Caudate nucleus (tissue), 63 donors: ENCODE measurements at places on chromosomes 11 and 22.
A peak's percentile ranks its signal among the peaks of the same experiment; 100 is the strongest.

GRCh38 chr22:35322126-35322525, 22.4 kb downstream of the TOM1 start:
- DNase-seq, result no peak

DNA sequence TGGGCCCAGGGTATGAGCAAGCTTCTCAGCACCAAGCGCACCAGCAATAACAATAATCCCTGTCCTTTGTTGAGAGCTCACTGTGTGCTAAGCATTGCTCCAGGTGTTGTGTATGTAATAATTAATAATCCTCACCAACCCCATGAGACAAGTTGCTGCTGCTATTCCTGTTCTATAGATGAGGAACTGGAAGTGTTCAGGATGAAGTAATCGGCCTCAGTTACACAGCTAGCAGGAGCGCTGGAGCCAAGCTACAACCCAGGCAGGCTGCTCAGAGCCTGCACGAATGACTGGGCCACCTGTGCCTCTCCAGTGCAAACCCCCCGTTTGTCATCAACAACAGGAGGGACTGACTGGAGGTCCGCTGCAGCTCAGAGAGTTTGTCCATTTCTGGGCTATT, 35.2 kb upstream of the CECR2 start:
- DNase-seq, result no peak

DNA sequence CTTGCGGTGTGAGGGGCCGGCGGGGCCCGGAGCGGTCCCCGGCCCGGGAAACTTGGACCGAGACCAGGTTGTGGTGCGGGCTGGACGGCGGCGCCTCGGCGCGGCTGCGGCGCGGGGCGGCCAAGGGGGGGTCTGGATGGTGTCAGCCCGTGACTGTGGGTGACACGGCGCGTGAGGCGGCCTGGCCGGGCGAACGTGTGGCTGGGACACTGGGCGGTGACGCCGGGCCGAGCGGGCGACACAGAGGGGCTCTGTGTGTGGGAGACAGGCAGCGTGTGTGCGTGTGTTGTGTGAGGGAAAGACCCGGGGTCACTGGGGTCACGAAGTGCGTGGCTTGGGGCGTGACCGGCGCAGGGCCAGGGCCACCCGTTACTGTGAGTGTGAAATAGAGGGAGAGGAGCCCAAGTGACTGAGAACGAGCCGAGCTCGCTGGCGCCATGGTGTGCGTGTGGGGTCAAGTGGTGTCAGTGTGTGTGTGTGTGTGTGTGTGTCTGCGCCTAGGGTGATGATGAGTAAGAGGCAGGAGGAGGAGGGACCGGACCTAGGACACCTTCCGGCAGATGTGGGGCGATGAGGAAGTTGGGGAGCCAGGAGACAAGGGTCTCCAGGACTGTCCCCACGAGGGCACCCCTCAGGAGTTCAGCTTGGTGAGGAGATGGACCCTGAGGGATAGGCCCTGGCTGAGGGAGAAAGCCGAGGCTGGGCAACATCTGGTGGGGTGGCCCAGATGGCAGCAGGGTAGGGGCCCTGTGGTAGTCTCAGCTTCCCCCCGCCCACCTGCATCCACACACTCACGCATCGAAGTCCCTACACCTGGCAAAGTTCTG, 817 bp downstream of the RELT start:
- peak; percentile 52 for DNase-seq

GRCh38 chr11:126914941-126915340, 85.6 kb downstream of the KIRREL3 start:
- no peak for DNase-seq

DNA sequence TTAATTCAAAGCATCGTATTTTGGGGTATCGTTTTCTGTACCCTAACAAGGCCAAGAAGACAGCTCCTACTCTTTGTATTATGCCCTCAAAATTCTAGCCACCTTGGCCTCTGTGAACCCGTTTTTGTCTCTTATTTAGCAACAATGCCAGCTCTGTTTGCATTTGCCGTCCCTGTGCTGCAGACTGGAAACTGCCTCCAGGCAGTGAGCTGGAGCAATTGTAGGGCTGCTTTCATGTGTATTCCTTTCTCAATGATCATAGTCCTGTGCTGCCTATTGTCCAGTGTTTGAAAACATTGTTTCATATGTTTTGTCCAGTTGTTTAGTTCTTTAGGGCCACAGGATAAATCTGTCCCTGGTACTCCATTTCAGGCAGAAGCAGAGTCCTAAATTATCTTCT, 19.9 kb upstream of the BACE1-AS start:
- no peak for DNase-seq

DNA sequence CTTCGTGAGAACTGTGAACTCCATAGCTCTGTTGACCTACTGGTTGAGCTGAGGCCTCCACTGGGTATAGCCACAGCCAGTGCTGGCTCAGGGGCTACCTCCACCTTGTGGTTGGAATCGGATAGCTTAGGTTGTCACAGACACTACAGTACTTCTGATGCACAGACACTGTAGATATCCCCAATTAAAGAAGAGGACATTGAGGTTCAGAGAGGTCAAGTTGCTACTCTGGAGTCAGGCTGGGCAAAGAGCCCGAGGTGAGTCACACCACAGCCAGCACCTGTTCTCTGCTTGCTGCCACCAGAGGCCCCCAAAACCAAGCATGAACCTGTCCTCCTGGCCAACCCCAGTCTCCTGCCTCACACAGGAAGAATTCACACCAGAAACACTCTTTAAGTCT, 5.4 kb downstream of the UFD1 start:
- DNase-seq, result no peak

DNA sequence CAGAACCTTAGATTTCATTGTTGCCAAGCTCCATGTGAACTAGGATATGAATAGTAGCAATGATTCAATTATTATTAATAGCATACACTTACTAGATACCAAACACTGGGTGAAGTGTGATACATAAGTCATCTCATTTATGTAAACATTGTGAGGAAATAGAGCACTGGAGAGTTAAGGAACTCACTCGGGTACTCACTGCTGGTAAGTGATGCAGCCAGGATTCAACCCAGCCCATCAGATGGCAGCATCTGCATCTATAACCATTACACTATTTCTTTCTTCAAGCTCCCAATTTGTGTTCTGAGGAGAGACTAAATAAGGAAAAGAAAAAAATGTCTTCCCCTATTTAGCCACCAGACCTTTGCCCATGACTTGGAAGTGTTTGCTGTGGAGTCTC, 10.2 kb upstream of the ALG8 start:
- DNase-seq, result peak; percentile 49

DNA sequence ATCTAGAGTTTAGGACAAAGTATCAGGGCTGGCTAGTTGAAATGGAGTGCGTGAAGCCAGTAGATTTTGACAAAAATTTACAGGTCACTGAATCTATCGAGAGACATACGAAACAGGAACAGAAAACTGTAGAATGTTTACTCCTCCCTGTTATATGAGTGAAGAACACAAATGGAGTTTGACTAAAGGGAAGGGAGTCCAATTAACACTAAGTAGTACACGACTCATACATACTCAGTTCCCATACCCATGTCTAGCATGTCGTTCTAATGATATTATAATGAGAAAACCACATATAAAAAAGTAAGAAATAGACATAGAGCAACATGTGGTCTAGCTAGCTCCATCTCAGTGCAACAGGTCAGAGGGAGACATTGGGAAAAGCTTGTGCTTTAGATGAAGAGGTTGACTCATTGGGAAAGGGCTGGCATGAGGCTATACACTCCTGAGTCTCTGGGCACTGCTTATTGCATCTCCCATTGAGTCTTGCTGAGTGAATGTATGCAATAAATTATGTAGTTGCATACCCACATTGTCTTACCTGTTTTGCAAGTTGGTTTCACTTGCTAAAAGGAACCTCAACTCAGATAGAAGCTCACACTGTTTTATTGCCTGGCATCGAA, 43.5 kb downstream of the CD44 start:
- DNase-seq, result no peak

DNA sequence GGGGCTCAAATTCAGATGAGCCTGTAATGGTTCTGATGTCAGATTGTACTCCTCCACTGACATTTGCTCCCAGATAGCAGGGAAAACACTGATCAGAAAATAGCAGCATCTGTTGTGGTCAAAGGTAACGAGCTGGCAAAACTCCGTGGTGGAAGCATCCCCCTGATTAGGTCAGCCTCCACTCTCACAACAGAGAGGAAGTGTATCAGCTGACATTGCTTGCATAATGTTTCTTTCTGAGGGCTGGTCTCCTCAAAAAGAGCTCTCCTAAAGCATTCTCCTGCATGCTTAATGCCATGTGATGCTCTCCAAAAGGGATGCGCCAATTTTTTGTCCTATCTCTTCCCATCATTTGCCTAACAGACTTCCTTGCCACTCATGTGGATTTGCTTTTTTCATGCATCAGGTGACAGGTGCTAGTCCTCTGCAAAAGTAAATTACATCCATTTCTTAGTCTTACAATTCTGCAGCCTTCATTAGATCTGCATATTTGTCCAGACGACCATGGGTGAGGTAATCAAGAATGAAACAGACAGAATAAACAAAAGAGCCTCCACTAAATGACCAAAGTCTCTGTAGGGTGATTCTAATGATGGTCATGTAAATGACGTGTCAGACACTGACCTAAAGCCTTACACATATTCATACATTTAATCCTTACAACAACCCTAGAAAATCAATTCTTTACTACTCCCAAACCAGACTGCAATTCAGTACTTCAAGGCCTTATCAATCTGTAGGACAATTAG, 6.4 kb upstream of the TENM4 start:
- no peak for DNase-seq

- DNase-seq, result no peak
Observed at GRCh38 chr11:33694346-33695050, 6.1 kb downstream of the C11orf91 start.

DNA sequence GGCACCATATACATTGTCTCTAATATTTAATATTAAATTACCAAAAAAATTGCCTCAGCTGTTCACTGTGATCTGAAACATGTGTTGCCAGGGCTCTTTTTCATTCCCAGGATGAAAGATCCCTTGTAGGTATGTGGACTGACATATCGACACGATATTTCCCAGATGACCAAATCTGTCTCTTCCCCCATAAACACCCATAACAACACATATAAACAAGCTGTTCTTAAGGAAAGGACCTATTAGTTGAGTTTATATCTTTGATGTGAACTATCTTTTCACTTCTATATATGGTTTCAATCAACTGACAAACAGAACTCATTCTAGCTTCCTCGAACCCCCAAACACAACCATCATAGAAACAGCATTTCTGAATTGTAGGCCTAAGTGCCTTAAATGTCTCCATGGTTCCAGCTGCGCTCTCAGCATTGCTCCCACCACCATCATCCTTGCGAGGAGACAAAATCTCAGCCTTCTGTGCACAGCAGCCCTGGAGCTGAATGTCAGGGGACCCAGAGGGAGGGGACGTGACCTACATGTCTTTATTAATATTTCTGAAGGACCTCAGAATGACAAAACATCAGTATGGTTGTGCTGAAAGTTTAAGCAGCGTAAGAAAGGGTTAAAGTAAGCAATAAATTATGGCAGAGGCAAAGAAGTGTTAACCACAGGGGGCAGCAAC, 67.0 kb downstream of the ETS1 start:
- no peak for DNase-seq

DNA sequence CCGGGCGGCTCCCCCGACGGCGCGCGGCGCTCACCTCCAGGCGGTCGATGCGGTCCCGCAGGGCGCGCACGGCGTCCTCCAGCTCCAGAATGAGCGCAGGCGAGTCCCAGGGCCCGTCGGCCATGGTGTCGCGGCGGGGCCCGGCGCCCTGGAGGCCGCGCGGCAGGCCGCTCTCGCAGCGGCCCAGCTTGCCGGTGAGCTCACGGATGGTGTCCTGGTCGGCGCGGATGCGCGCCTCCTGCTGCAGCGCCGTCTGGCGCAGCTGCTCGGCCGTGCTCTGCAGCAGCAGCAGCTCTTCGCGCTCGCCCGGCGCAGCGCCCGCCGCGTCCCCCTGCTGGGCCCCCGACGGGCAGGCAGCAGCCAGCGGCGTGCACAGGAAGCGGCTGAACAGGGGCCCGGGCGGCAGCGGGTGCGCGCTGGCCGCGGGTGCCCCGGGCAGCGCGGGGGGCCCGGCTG, 599 bp downstream of the NPTXR start:
- DNase-seq, result no peak

- DNase-seq, result no peak
Observed at GRCh38 chr11:7019500-7020182, 505 bp downstream of the ZNF214 start.

GRCh38 chr11:95003716-95004115, 21.3 kb upstream of the KDM4E start:
- no peak for DNase-seq

DNA sequence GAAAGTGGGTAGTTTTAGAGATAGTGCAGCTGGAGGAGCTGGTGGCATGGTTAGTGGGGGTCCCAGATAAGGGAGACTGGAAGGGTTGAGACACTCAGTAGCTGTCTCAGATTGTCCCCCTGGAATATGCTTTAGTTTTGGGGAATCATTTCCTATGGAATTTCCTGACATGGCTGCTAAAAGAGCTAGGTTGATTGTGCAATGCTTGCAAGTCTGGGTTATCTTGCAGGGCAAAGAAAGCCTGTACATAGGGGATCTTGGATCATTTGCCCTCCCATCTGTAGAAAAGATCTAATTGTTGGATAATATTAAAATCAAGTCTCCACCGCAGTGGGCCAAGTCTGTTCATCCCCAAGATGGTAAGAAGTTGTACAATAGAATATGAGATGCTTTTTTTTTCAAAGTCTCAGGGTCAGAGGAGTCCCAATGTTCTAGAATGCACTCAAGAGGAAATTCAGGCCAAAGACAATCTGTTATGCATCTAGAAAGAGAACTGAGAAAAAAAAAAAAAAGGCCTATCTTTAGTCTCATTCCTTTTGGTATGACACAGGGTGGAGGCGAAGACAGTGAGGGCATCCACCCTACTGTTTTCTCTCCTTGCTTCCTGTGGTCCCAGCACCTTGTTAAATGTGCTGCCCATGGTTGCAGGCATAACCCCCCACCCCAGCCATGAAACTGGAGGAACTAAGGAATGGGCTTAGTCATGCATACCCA, 20.2 kb downstream of the MS4A6E start:
- DNase-seq, result no peak

DNA sequence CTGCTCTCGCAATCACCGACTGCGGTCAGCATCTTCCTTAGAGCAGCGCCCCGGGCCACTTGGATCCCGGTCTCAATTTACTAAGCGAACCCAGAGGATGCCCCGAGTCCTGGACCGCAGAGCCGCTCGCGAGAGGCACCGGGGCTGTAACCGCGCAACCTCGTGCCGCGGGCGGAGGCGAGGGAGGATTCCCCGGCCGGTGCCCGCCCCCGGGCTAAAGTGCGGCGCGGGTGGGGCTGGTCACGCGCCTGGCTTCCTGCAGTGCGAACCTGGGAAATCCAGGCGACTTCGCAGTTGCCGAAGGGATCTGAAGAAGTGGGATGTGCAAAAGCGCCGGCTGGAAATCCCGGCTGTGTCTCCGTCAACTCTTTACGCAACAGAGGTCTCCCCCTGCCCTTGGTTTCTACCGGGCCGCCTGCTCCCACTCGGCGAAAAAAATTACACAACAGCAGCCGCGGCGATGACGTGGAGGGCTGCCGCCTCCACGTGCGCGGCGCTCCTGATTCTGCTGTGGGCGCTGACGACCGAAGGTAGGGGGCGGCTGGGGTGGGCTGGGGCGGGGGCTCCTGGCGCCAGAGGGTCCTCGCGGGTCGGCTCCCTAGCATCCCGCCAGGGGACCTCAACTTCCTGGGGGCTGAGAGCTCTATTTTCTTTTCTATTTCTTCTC, at the start of gene NCR3LG1:
TSS of gene NCR3LG1 (plus strand) at position 291 of the 667 bp plus-strand sequence. CDS start at position 461, 170 bp downstream.
- no peak for DNase-seq
